ENCODE measurements at places on chromosomes 6 and 20. TPM values are rescaled to one million over a fixed set of nuclear protein-coding genes. Genes with fewer than 3 reads are reported as not detected.

The BPIFB2 gene
- not detected for total RNA-seq

DNA sequence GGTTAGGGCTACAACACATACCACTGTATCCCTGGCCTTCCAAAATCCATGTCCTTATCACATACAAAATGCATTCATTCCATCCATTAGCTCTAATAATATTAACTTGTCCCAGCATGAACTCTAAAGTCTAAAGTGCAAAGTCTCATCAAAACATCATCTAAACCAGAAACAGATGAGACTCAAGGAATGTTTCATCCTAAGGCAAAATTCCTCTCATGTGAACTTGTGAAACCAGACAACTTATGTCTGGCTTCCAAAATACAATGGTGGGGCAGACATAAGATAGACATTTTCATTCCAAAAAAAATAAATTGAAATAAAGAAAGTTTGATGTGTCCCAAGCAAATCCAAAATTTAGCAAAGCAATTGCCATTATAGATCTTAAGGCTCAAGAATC lies 257.4 kb downstream of the HTR1B start:
- H3K27me3 ChIP-seq, result no peaks in the 10 kb centered on the region
- no peak for DNase-seq
- no peak overlapping the region for H3K4me3 ChIP-seq
- H3K4me1 ChIP-seq, result no peaks in the 10 kb centered on the region

GRCh38 chr20:45971425-45971674 lies 653 bp downstream of the ZNF335 start:
- H3K27ac ChIP-seq, result peak overlapping the region; percentile 98
- no peaks in the 10 kb centered on the region for H3K27me3 ChIP-seq

DNA sequence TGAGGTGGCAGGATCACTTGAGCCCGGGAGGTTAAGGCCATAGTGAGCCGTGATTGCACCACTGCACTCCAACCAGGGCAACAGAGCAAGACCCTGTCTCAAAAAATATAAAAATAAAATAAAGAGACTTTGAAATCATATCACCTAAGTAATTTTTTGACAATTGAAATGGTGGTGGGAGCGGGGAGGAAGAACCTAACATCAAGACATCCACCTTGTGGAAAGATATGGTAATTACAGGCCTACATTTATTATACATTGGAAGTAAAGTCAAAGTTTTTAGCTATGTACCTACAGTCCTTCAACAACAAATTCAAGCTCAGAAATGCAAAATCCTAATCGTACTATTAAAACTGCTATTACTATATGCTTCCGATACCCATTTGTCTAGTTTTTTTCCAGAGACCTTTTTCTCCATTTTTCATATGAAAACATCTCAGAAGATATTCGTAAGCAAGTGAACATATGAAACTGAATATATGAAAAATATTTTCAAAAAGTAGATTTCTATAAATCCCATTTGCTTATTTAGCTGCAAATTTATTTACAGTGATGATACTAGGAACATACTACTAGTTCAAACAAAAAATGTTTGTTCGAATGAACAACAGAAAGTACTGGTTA lies 83.3 kb downstream of the SYCP2 start:
- H3K36me3 ChIP-seq, result no peaks in the 10 kb centered on the region
- DNase-seq, result no peak
- H3K27ac ChIP-seq, result no peak overlapping the region
- no peak overlapping the region for H3K4me3 ChIP-seq
- no peaks in the 10 kb centered on the region for H3K4me1 ChIP-seq

The LPA gene
- total RNA-seq, result 0.52 TPM

The EPHA7 gene
- 0.26 TPM for total RNA-seq
